NCI-H1417 treated with DMSO at 0.1 percent for 48 hours (cell line): ENCODE measurements at places on chromosomes 1 and 21.
A peak's percentile ranks its signal among the peaks of the same experiment; 100 is the strongest.

GRCh38 chr1:92989936-92990583 is 28.8 kb upstream of the DIPK1A start:
- no peak for DNase-seq

GRCh38 chr1:174788981-174789380 is 210.8 kb upstream of the CACYBP start:
- DNase-seq = no peak

- no peak for DNase-seq
Observed at GRCh38 chr1:60619581-60619980, 462.8 kb upstream of the NFIA start.

- DNase-seq = no peak
Observed at GRCh38 chr1:101566883-101567538, 330.2 kb downstream of the S1PR1 start.

DNA sequence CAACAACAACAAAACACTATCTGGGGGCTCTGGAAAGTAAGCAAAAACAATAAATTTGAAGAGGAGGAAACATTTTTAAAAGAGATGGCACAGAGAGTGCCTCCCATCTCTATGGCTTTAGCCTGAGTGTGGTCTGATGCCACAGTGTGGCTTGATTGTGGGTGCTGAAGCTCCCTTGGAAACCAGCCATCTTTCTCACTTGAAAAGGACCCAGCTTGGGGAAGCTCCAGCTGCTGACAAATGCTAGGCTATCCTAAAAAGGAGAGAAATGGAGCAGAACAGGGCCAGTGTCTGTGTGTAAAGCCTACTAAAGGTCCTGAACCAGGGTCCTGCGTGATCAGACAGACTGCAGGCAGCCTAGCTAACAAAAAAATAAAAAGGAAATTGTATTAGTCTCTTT is 642.0 kb upstream of the PTBP2 start:
- no peak for DNase-seq

GRCh38 chr1:246698466-246699094 is 25.6 kb upstream of the SCCPDH start:
- no peak for DNase-seq

GRCh38 chr21:29194342-29194741 is 63.9 kb downstream of the MAP3K7CL start:
- no peak for DNase-seq

DNA sequence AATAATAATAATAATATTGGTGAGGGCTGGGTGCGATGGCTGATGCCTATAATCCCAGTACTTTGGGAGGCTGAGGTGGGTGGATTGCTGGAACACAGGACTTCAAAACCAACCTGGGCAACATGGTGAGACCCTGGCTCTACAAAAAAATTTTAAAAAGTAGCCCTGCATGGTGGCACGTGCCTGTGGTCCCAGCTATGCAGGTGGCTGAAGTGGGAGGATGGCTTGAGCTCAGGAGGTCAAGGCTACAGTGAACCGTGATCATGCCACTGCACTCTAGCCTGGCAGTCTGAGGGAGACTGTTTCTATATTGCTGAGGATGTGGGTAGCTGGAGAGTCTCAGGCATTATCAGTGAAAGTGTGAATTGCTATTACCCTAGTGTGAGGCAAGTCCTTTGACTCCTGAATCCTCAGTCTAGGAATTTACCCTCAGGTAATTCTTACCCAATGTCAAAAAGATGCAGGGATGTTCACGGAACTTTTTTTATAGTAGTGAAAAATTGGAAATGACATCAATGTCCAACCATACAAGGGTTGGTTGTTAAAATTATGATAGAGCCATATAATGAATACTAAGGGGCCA is 61.8 kb upstream of the RPL11 start:
- no peak for DNase-seq

GRCh38 chr1:97820470-97821188 is 100.2 kb downstream of the DPYD start:
- DNase-seq = no peak

DNA sequence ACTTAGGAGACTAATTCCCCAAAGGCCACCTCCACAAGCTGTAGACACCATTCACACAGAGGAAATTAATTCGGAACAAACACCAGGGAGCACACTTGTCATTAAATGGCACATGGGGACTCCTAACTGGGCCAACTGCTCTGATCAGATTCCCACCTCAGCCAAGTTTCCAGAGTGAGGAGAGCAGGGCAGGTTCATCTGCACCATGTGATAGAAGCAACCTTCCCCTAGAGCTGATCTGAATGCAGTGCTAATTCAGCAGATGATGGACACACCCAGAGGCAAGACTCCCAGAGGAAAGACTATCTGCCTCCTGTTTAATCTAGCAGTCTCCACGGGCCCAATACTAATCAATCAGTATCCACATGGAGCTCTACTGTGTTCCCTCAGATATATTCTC is 147.0 kb downstream of the VAV3 start:
- DNase-seq = no peak

- no peak for DNase-seq
Observed at GRCh38 chr1:210541680-210542358, 213.1 kb downstream of the HHAT start.

DNA sequence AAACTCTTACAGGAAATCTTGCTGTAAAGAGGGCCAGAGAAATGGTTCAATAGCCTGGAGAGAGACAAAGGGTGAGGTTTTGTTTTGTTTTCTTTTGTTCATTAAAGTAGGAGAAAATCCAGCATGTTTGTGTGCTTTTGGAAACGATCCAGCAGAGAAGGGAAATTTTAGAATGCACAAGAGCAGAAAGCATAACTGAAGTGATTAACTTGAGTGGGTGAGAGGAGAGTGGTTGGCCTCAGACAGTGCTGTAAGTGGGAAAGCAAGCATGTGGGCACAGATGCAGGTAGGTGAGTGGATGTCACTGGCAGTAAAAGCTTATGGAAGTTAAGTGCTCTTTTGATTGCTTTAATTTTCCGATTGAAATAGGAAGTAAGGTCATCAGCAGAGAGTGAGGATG is 50.2 kb downstream of the EEIG2 start:
- DNase-seq = peak; percentile 81

GRCh38 chr1:18638835-18639364 is 8.3 kb downstream of the PAX7 start:
- DNase-seq = no peak

DNA sequence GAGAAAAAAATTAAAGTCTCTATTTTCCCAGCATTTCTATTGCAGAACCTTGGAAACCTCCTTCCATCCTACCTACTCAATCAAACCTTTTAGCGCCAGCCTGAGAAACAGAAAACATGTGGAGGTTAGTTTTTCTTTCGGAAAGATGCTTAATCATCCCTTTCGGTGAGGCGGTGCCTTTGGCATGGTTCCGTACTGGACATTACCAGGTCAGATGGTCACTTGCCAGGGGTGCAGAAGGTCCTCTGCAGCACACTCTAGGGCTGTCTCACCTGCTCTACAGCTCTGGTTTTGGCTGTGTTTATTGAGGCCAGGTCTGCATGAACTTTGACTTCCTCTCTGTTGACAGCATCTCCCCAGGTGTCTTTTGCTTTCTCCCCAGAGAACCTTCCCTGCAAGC is 121.5 kb downstream of the PLD5 start:
- DNase-seq = no peak

DNA sequence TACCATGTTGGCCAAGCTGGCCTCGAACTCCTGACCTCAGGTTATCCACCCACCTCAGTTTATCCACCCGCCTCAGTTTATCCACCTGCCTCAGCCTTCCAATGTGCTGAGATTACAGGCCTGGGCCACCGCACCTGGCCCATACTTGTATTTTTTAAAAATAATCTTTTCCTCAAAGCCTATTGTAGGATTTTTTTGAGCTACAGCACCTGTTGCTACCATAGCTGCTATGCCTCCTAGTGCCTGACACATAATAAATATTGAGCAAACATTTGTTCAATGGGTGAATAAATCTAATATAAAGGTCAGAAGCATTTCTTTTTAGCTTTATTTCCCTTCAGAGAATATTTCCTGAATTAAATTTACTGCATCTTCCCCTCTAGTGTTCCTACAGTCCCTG is 15.7 kb upstream of the ACBD3 start:
- DNase-seq = no peak

DNA sequence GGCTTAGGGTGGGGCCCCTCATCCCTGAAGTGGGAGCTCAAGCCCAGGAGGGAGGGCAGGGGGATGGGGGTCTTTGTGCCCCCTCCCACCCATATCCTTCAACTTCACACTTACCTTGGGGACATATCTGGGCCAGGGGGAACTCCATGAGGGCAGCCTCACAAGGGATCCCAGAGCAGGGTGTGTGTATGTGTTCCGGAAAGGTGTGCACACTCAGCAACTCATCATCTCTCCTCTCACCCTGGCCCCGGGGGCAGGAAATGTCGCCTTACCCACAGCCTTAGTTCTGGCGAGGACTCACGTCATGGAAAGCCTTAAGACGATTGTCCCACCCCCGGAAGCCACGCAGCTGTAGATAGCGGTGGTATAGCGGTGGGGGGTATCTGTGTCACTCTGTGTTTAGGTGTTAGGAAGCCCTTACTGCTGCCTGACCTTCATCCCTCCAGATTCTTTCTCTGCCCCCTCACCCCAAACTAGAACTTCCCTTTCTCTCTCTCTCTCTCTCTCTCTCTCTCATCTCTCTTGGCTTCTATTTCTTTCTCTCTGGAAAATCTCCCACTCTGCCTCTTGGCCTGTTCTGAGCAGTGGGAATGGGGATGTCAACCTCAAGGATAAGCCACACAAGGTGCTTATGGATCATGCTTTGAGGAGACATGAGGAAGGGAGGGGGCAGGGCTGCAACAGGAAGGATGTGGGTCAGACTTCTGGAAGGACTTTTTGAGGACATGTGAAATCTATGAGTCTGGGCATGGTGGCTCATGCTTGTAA is at the start of gene SH2D2A:
Gene SH2D2A (minus strand): TSS at position 288 of the 768 bp plus-strand sequence. CDS start 140 bp downstream, at position 148.
- DNase-seq = no peak

DNA sequence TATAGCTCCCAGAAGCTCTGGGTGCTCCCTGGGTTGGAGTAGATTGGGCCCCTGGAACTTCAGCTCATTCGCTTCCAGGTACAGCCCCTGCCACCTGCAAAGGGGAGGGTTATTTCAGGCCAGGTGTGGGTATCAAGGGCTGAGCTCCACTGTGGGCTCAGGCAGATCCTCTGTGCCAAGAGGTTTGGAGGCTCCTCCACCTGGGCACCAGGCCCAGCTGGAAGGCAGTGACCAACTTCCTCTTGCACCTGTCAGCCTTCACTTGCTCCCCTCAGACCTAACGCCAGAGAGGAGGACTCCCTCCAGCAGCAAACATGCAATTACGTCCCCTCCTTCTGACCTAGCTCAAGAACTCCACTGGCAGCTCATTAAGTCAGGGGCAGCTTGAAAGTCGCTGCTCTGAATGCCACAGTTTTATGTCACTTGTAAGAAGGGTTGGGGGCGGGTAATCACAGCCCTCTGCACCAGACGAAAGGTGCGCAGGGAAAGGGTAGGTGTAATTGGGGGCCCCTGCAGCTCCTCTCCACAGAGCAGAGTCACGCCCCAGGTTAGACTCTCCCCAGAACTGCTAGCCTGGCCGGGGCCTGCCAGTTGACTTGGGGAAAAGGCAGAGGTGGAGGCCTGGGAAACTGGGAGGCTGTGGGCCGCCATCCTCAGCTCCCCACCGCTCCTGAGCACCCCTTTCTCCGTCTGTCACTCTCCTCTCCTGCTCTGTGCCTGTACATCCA is 125.0 kb upstream of the TMPRSS2 start:
- DNase-seq = no peak

DNA sequence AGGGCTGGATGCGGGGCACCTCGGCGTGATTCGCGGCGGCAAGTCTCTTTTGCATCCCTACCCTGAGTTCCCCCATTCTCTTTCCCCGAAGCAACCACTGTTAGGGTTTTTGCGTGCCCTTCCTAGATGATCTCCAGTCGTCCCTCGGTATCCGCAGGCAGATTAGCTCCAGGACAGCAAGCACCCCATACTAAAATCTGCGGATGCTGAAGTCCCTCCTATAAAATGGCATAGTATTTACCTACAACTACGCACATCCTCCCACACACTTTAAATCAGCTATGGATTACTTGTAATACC is 22.8 kb upstream of the CFAP126 start:
- no peak for DNase-seq

DNA sequence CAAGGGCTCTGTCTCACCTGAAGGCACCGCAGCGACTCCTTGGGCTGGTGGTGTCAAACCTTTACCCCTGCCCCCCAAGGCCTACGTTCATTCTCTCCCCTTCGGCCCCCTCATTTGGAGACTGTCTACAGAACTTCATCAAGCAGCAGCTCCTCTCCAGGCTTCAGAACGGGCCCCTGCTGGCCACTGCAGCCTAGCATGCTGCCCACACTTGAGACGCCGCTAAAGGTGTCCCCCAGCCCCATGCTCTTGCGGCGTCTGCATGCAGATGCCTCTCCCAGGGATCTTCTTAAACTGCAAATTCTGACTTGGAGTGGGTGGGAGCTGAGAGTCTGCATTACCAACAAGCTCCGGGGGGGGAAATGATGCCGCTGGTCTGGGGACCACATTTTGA is 104.2 kb downstream of the PRDM2 start:
- DNase-seq = no peak

DNA sequence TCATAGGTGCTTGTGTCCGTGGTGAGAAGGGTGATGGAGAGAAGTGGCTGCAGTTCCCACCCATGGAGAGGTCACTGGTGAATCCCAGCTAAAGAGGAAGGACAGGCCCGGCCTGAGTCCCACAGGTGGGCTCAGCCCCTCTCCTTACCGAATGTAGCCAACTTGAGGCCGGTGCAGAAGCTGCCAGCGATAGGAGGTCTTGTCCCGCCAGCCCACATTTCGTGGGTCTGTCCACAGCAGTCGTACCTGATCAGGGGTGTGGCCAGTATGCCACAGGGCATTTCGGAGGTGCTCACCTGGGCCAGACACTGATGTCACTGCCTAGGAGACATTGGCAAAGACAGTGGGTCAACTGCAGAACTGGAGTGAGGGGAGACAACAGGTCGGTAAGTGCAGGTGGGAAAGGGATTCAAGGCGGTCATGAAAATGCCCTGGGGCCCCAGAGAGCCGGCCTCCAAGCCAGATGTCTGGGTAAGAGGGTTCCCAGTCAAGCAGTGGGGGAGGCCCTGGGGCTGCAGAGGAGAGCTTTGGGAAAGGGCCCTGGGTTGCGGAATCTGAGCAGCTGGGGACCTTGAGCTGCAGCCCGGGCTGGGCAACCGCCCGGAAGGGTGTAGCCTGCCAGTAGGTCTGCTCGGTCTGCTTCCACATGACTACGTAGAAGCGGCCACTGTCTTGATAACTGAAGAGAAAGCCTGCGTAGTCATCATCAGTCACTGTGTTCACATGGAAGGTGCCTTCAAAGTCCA is 10.6 kb downstream of the THBS3 start:
- no peak for DNase-seq

DNA sequence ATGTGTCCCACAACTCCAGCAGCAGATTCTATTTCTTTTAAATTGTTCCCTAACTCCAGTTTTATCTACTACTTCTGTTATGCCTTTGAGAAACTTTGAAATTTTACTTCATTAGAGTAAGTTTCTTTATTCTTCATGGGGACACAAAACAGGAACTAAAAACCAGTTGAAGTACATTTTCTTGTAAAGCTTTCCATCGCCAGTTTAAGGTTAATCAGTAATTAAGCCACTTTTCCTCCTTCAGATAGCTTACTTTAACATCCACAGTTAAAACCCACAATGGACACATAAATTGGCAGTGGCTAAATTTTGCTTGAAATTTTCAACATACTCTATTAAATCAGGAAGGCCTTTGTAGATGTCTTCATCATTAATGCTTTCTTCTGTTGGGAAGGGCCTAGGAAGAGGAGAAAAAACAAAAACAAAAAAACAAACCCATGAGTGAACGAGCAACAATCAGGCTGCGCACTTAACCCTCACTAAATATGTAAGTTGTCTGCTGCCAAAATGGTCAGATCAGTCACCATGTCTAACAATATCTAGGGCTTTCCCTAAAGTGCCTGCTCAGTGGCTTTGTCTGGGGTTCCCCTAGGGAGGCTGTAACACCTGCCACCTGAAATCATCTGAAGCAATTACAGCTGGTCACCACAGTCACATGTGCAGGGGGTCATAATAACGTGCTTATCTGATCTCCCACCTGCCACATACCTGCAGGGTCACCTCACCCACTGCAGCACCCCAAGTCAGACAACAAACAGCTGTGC is 187.9 kb downstream of the VAV3 start:
- peak; percentile 22 for DNase-seq
